Stimulated activated CD8-positive, alpha-beta memory T cell treated with anti-CD3 and anti-CD28 coated beads, Interleukin-7, amount 100 ng/mL, for 1 hour (primary cell): ENCODE measurements at places on chromosomes 5 and 9.

GRCh38 chr5:142959683-142960657 lies 189.8 kb downstream of the ARHGAP26 start:
- DNase-seq: no peak

- DNase-seq: no peak
Observed at GRCh38 chr5:73380041-73380440, 68.5 kb downstream of the FOXD1 start.

DNA sequence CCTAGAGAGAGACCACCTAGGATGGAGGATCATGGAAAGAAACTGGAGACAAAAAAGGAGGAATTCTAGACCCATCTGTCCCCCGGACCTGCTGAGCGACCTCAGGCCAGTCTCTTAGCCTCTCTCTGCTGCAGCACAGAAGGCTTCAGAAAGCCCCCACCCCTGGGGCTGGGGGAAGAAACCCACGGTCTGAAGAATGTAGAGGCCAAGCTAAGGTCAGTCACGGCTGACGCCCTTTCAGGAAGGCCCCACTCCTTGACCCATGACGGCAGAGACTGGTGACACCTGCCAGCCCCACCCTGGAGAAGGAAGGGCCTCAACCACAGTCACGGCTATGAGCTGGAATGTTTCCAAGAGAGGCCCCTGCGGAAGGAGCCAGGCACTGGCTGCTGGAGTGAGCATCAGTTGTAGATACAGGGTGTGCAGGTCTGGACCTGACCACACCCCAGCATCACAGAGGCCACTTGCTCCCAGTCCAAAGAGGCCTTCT lies 120.5 kb upstream of the BOD1 start:
- DNase-seq: no peak

GRCh38 chr9:7042124-7042523 lies 284.4 kb downstream of the KDM4C start:
- DNase-seq: no peak

DNA sequence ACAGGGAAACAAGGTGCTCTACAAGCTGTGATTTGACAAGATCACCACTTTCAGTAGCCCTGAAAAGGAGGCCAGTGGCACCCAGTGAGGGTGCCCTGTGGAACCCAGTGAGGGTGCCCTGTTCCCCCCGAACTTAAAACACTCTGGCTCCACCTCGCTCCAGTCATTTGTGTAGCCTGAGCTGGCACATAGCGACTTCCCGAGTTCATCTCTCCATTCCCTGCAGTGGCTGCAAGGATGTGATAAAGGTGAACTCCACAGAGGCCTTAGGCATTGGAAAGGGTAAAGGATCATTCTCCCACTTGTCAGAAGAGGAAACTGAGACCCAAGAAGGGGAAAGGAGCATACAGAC lies 21.9 kb upstream of the ANXA6 start:
- no peak for DNase-seq

DNA sequence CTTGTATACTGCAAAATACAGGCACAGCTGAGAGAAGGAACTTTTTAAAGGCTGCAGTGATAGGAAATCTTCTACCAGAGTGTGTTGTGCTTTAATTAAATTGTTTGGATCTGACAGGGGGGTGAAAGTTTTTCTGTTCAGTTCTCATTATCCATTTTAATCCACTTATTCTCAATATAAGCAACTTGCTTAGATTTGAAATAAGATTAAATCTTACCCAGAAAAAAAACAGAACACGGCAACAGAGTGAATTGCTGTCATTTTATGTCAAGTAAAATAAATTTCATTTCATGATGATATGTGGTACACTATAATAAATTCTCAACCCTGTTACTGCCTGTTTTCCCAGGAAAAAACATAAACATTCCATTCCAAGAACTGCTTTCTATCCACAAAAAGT lies 37.1 kb upstream of the CAMK4 start:
- no peak for DNase-seq

DNA sequence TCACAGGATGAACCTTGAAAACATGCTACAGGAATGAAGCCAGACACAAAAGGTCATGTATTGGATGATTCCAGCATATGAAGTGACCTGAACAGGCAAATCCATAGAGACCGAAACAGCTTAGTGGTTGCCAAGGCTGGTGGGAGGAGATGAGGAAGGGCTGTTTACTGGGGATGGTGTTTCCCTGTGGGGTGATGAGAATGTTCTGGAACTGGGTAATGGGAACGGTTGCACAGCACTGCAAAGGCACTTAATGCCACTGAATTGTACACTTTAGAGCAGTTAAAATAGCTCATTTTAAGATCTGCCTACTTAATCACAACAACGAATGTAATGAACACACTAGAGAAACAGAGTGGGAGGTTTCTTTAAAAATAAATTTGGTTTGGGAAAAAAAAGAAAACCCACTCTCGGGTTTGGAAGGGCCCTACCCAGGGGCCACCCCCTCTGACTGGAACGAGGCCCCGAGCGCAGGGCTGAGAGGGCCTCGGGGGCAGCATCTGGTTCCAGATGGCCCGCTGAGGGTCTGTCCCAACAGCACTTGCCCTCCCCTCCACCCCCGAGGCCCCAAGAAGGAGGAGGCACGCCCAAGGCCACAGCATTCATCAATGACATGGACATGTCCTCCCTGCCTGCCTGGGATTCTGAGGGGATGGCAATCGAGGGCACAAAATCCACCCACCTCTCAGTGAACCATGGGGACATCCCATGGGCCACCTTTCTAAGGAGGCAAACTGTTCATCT lies 31.7 kb downstream of the SARDH start:
- no peak for DNase-seq

DNA sequence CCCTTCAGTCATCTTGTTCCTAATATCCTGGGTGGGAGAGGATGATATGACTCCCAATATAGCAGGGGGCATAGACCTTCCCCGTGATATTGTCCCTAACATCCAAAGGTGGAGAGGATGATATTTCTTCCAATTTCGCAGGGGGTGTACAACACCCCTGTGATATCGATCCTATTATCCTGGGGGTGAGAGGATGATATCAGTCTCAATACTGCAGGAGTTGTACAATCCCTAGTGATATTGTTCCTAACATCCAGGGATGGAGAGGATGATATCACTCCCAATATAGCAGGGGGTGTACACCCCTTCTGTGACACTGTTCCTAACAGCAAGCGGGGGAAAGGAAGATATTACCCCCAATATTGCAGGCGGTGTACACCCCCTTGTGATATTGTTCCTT lies 122.6 kb downstream of the TMEM38B start:
- DNase-seq: no peak

GRCh38 chr9:33159777-33160127 lies 7.4 kb downstream of the B4GALT1 start:
- no peak for DNase-seq

GRCh38 chr5:10902145-10902544 lies 141.1 kb upstream of the DAP start:
- DNase-seq: no peak

DNA sequence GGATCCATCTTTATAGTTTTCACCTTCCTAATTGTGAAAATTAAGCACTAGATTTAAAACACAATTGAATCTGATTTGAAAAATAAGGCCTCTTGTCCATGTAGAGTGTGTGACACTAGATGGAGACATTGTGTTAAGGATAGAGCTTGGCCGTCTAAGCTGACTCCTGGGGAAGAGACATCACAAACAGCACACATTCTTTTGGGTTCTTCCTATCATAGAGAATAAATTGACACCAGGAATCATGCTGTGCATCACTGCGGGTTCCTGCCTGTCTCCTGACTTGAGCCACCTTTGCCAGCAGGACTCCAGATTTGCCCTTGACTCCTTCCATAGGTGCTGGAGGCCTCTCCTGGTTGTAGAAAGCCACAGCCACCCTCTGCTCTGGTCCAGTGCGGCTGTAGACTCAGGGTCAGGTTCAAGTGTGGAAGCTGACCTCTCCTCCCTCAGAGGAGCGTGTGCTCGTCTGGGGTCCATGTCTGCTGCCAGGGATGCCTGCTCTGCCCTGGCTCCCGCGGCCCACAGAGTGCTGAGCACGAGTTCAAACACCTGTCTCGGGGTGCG lies 11.2 kb downstream of the ROPN1L start:
- DNase-seq: no peak

GRCh38 chr5:93607367-93608258 lies 24.6 kb downstream of the NR2F1 start:
- DNase-seq: no peak

DNA sequence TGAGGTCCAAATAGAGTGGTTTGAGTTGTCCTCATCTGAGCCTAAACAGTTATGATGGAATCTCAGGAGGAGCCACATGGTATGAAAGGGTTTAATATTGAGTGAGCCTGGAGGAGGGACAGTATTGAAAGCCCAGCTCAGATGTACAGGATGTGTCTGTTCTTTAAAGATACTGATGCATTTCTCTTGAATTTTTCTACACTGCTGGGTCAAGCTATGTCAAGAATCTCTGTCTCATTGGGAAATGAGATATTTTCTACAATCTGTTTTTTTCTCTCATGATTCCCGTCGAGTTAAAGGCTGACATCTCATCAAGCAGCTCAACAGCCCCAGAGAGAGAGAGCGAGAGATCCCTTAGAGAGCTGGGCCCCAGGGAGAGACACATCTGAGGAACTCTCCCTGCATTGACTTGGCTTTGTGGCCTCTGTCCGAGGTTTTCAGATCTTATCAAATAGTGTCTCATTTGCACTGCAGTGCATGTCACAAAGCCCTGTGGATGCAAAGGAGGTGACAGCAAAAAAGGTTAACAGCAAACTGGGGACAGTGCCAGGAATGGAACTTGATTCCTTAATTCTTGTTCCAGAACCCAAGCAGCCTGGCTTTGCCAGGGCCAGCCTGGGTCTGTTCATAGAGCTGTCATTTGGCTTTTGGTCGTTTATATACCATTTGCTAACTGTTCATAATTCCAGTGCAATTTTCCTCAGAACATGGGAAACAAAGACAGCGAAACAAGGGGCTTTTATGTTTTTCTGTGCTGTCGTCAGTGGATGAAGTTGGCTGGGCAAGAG lies 19.0 kb upstream of the ACTBL2 start:
- no peak for DNase-seq

DNA sequence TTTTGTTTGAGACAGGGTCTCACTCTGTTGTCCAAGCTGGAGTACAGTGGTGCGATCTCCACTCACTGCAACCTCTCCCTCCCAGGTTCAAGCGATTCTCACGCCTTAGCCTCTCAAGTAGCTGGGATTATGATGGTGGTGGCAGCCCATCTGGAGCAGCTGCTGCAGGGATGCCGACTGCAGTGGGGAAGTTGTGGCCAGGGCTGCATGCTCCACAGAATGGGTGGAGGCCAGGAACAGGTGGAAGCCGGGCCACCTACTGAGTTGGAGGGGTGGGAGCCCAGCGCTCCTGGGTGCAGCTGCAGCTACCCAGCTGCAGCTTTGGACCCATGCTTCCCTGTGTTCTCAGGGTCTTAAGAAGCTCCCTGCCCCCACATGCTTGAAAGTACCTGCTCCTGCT lies 99.7 kb downstream of the SCAI start:
- no peak for DNase-seq

- no peak for DNase-seq
Observed at GRCh38 chr5:85500869-85501268, 1116.2 kb upstream of the EDIL3 start.

DNA sequence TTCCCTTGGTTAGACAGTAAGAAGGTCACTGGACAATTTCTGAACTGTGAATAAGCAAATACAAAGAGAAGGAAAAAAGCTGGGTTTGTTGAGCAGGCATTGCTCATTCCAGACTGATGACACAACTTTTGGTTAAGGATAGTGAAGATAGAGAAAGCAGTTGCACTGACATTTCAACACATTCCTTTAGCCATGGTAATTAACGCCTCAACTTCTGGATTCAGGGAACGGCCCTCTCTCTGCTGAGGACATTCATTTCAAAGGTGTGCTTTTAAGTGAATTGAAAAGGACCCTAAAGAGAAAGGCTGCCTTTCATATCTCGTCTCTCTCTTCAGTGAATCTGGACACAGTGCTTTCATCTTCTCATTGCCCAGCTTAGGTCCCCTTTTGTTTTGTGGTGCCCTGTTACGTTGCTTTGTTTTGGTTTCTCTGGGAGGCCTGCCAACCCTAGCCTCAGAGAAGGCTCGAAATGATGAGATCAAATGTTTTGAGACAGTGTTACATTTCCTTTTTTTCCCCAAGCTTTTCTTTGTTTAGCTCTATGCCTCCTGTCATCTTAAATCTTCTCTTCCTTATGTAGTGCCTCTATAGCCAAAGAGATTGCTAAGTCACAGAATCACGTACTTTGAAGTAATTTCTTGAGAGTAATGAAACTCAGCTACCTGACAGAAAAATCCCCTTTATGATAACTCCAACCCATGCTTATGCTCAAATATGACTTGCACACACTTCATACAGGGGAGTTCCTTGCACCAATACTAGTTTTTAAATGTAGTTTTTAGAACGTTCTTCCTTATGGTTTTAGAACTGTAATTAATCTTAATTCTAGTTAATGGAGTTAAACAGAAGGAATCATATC lies 94.4 kb upstream of the IFNE start:
- no peak for DNase-seq

DNA sequence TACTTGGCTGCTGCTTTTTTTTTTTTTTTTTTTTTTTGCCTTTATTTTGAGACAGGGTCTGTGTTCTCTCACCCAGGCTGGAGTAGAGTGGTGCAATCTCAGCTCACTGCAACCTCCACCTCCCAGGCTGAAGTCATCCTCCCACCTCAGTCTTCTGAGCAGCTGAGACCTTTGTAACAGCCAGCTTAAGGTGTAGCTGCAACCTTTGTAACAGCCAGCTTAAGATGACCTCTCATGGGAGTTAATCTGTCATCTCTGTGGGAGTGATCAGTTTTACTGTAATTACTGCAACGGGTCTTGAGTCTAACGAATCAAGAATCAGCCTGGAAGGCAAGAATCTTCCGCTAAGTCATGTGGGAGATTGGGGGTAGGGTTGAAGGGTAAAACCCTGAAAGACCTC lies 31.6 kb upstream of the SNX2 start:
- DNase-seq: no peak

DNA sequence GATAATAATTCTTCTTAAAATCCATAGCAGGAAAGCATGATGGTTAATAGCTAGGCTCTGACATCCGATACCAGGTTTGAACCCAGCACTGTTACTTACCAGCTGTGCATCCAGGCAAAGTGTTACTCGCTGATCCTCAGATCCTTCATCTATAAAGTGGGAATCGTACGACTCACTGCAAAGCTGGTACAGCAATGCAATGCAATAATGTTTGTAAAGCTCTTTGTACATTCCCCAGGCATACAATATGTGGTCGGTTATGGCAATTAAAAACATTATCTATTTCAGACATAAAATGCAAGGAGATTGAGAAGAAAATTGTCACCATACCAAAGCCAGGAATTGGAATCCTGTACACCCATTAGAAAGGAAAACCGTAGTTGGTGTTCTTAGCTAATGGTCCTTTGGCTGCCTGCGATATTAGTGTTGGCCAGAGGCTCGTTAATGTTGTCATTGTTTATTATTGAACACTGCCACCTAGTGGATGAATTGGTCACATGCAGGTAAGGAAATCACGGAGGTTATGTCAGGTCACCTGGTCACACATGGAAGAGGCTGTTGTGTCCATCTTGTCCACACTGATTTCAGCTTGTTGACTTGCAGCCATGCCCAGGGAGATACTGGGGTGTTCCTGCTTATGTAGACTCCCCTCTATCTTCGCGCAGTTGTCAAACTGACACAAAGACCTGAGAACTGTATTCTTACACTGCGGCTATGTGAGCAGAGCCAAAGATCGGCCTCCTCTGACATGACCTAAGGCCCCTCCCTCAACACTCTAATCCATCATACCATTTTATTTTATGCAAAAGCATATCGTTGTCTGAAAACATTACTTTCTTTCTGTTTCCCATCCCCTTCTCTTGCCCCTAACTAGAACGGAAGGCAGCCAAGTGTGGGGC lies 87.5 kb upstream of the PPP2R2B start:
- no peak for DNase-seq
